ENCODE measurements at places on chromosomes 1 and 21. TPM values are rescaled to one million over a fixed set of nuclear protein-coding genes. Genes with fewer than 3 reads are reported as not detected.

Gene CD46
- 153 TPM for total RNA-seq

Gene TFF3
- not detected for total RNA-seq

Gene STXBP3
- 79.5 TPM for total RNA-seq

Gene CHODL
- under 0.01 TPM for total RNA-seq

Gene CFHR1
- not detected for total RNA-seq

Gene KRTAP7-1
- total RNA-seq, result not detected

Gene KCNJ9
- not detected for total RNA-seq

Gene CD1E
- total RNA-seq, result not detected

Gene SHISAL2A
- not detected for total RNA-seq

Gene SMCP
- not detected for total RNA-seq

Gene RC3H1
- total RNA-seq, result 20.9 TPM

Gene C1orf94
- not detected for total RNA-seq

Gene INTS11
- 61.2 TPM for total RNA-seq

Gene AKNAD1
- 1.6 TPM for total RNA-seq

Gene OR2G6
- total RNA-seq, result not detected

Gene ELF3
- 0.32 TPM for total RNA-seq

Gene NTMT2
- not detected for total RNA-seq

Gene E2F2
- total RNA-seq, result 2.2 TPM

Gene FAM163A
- under 0.01 TPM for total RNA-seq

Gene NT5C1A
- not detected for total RNA-seq

Gene METTL25B
- total RNA-seq, result 12.5 TPM

Gene TPTE
- total RNA-seq, result 0.43 TPM

Gene DIPK1A
- 19.0 TPM for total RNA-seq

Gene APCS
- total RNA-seq, result not detected

Gene CAMSAP2
- total RNA-seq, result 55.7 TPM

Gene ATP1B1
- 37.1 TPM for total RNA-seq

Gene CSF3R
- total RNA-seq, result 0.32 TPM

Gene CDCA8
- 6.1 TPM for total RNA-seq

Data from fibroblast of villous mesenchyme (primary cell).